ENCODE measurements at places on chromosomes 1 and 21.

DNA sequence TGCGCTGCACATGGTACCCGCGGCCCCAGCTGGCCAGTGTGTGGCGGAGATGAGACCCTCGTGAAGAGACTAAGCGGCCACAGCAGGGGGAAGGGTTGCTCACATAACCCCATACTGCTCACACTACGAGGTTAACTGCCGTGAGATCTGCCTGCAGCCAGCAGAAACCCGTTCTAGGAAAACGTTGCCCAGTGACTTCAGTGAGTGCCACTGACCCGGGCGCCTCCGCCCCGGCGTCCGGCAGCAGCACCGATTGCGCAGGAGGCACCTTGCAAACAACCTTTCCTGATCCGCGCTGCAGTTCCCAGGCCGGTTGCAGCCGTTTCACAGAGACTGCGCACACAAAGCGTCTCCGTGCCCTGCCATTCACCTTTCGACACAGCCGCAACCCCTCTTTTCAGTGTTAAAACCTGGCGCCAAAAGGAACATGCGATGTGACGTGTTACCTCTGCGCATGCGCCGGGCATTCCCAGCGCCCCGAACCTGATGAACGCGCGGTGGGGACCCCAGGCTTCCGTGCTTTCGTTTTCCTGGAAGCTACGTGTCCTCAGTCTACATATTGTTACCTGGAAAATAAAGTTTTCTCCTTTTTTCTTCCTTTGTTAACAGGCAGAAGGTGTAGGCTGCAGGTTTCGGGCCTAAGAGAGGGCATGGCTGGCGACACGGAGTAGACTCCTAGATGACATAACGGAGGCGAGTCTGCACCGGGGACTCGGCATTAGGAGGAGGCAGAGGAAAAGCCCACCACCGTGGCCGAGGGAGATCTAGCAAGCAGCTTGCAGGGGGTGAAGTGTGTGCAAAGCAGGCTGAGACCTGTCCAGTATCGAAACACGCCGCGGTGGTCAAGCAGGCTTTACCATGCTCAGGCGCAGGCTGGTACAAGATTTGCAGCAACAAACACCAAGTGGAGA is 8.9 kb downstream of the VPS26C start:
- peak; percentile 80 for DNase-seq

DNA sequence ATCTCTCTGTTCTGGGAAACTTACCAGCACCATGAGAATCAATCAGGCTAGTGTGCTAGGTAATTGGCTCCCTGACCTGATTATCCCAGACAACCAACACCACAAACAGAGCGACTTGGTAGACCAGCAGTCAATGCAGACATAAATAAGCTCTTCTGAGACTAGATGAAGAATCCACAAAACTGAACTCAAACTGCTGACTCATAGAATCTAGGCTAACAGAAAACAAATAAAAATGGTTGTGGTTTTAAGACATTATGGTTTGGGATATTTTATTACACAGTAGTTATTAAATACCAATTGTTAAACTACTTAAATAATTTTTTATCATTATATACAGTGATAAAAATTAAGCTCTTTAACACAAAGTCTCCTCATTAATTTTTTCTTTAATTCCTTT is 535.7 kb downstream of the COL11A1 start:
- DNase-seq: no peak

DNA sequence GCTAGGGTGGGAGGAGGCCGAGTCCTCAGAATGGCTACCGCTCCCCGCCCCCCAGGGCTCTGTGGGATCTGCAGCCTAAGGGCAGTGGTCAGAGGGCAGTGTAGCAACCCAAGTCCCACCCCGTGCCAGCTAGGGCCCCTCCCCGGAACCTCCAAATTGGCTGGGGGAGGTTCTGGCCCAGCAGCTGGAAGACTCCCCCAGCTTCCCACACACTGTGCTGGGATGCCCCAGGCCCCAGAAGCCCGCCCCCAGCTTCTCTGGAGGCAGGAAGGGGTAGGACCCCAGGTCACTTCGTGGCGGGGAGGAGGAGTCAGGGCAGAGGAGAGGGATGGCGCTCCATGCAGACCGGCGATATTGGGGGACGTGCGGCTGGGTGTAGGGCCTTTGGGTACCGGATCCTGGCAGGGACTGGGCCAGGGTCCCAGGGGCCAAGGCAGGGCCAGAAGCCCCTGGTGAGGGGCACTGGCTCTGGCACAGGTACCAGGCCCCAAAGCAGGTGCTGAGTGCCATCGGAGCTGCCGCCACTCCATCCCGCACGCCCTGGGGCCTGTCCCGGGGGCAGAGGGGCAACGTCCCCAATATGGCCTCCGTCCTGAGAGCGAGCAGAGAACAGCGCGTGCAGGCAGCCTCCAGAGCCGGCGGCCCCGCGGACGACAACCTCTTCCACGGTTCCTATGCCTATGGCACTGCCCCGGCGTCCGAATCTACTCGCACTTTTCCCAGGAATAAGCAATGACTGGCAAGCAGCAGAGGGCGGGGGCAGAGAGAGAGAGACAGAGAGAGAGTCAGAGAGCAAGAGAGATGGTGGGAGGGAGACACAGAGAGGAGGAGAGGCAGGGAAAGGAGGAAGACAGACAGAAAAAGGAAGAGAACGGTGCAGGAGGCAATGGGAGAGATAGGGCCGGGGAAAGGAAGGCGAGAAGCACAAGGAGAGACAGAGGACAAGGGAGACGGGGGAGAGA is 65.7 kb downstream of the RAP1GAP start:
- DNase-seq: no peak

DNA sequence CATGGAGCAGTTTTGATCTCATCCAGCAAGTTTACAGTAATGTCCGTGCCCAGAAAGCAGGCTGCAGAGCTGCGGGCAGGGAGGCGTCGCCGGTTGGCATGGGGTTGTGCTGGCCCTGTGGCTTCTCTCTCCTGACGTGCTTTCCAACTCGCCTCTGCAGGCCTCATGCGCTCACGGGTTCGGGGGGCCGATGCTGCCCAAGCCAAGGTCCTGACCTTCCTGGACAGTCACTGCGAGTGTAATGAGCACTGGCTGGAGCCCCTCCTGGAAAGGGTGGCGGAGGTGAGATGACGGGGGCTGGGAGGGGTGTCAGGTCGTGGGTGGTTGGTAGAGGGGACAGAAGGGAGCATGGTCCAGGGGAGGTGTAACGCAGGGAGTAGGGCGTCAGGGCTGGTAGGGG is 176.1 kb downstream of the GALNT2 start:
- no peak for DNase-seq

GRCh38 chr1:85228972-85229371 is 28.2 kb upstream of the SYDE2 start:
- DNase-seq: no peak

All from CD4-positive, alpha-beta T cell (primary cell).